ENCODE measurements at places on chromosomes 13 and 19.

DNA sequence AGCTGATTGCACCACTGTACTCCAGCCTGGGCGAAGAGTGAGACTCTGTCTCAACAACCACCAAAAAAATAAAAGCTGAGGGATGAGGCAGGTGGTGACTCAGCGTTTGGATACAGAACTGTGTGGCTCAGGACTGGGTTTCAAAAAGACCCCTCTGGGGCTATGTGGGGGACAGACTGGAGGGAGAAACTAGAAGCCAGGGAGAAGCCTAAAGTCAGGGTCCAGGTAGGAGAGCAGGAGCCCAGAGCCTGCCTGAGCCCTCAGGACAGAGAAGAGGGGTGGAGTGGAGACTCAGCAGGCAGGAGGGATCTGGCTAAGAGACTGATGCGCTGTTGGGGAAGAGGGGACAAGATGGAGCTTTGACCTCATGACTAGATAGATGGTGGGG lies 1.8 kb upstream of the CD37 start:
- DNase-seq: no peak

- no peak for DNase-seq
Measured at GRCh38 chr19:3669082-3669946, 31.0 kb downstream of the PIP5K1C start.

DNA sequence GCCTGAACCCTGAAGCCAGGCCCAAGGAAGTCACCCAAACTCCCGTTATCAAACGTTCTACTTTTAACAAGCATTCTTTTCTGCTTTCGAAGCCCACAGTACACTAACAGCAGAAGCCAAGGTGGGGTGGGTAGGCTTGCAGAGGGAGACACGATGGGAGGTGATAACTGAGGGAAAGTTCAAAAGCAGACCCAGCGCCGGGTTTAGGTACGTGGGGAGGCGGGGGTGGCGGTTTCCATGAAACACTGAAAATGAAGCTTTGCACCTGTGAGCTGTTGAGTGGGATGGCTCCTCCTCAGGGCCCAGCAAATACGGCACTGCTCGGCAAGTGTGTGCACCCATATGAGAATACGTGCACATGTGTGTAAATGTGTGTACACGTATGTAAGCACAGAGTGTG lies 49.8 kb downstream of the KLF2 start:
- DNase-seq: no peak

GRCh38 chr19:48628486-48629296 lies 8.5 kb downstream of the DBP start:
- DNase-seq: no peak

DNA sequence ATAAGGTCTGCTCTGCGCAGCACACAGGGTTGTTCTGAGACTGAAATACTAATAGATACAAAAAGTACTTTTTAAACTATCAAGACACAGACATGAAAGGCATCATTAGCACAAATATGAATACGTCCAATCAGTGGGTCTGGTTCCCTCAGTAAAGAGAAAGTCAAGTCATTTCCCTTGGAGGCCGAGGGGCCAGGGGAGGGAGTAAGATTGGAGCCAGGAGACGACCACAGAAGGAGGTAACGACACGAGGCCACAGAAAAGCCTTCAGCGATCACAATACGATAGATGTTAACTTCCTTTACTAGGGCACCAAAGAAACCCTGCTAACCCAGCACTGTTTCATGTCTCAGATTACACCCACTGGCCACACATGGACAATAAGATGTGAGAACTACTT lies 5.3 kb downstream of the CARS2 start:
- DNase-seq: no peak

GRCh38 chr13:30870049-30870884 lies 35.8 kb upstream of the MEDAG start:
- DNase-seq: no peak

GRCh38 chr13:39870197-39870747 lies 214.8 kb downstream of the COG6 start:
- DNase-seq: no peak

GRCh38 chr13:48477191-48477855 lies 55.6 kb downstream of the RCBTB2 start:
- DNase-seq: no peak

GRCh38 chr19:38197937-38198704 lies 25.9 kb downstream of the DPF1 start:
- no peak for DNase-seq

- no peak for DNase-seq
Measured at GRCh38 chr13:112973577-112973951, 4.5 kb downstream of the MCF2L start.

- peak; percentile 14 for DNase-seq
Measured at GRCh38 chr19:2385053-2385721, 25.1 kb downstream of the TMPRSS9 start.

DNA sequence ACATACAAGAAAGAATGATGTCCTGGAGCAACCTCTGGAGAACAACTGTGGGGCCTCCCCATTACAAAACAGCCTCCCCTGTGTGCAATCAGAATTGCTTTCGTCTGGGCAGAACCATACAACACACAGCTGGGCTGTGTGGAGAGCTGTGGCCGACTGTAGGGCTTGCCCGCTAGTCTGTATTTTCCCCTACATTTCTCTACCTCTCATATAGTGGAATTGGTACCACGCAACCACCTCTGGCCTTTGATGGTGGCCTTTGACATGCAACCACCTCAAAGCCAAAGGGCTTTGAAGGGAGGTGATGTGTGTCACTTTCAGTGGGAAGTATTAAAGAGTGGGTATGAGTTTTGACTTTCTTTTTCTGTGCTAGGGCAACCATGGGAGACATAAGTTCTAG lies 34.0 kb downstream of the GARRE1 start:
- no peak for DNase-seq

DNA sequence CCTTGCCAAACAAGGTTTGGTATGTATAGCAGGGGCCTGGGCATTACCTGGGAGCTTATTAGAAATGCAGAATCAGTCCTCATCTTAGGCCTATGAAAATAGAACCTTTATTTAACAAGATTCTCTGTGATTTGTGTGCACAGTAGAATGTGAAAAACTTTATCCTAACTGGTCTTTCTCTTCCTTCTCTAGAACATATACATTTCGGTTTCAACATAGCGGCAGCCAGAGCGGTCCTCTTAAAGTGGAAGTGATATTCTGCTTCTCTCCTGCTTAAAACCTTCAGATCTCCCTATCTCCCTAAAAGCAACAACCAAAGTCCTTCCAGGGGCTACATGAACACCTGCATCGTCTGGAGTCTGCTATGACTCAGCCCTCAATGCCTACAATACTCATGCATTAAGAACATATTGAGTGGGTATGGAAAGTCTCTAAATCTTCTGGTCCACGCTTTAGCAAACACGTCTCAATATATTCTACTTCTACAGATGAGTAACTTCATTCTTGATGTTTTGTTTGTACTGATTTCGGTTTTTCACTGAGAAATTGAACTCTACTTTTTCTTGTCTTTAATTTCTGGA lies 84.5 kb downstream of the SPRY2 start:
- DNase-seq: no peak

- DNase-seq: no peak
Measured at GRCh38 chr13:46578590-46578975, 25.6 kb downstream of the LRCH1 start.

DNA sequence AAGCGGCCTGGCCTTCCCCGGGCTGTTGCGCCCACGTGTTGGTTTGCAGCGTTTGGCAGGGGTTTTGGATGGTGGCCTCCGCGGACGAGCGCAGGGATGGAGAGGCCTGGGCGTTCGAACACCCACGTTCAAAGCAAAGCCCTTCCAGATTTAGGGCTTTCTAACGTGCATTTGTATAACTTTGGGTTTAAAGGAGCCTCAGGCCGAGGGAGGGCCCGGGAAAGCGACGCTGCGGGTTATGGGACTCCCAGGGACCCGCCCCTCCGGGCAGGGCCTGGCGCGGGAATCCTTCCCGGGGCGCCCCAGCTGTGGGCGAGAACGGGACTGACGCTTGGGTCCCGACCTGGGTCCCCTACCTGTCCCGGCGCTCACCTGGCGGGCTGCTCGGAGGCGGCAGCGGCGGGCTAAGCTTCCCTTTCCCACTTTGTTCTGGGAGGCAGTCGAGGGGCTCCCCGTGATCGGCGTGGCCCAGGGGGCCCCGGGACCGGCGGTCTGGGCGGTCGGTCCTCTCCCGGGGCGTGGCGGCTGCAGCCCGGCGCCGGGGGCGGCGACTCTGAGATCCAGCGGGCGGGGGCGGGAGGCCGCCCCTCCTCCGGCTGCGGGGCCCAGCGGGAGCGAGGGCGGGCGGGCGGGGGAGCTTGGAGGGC lies at the start of gene FBXO17:
Gene FBXO17, minus strand, starts transcription at position 529 of the 647 bp plus-strand sequence. CDS start 25,423 bp downstream, outside the sequence.
- DNase-seq: peak; percentile 47

DNA sequence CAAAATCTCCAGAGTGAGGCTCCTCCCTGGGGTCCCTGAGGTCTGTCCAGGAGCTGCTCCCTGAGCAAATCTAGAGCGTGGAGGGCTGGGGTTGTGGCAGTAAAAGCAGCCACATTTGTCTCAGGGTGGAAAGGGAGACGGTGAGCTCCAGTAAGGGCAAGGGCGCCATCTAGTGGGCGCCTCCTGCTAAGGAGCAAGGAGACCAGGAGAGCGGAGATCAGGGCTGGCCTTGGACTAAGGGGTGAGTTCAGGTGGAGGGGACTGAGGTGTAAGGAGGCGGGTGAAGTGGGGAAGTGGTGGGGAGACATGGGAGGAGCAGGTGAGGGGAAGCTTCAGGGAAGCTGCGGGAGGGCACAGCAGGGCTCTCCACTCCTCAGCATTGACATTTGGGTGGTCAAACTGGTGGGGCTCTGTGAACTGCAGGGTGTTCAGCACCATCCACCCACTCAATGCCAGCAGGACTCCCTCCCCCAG lies 5.3 kb upstream of the CEACAM21 start:
- peak; percentile 89 for DNase-seq

- DNase-seq: no peak
Measured at GRCh38 chr13:23966691-23967615, 69.7 kb upstream of the C1QTNF9B start.

GRCh38 chr19:41746593-41747227 lies 8.6 kb upstream of the CEACAM6 start:
- peak; percentile 57 for DNase-seq

DNA sequence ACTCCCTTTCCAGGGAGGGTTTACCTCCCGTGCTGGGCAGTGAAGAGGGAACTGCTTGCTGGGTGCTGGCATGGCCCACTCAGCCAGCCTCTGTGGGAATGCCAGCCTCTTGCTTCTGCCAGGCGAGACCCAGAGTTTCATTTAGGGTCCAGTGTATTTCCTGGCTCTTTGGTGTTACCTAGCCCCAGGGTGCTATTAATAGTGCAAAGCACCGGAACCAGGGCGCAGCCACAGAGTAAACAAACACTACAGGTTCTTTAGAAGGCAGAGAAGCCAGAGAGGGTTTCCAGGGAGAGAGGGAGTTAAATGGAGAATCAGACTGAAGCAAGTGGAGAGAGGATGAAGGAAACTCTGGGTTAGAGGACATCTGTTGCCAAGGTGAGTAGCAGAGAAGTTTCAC lies 74.9 kb upstream of the SPATA13 start:
- no peak for DNase-seq

DNA sequence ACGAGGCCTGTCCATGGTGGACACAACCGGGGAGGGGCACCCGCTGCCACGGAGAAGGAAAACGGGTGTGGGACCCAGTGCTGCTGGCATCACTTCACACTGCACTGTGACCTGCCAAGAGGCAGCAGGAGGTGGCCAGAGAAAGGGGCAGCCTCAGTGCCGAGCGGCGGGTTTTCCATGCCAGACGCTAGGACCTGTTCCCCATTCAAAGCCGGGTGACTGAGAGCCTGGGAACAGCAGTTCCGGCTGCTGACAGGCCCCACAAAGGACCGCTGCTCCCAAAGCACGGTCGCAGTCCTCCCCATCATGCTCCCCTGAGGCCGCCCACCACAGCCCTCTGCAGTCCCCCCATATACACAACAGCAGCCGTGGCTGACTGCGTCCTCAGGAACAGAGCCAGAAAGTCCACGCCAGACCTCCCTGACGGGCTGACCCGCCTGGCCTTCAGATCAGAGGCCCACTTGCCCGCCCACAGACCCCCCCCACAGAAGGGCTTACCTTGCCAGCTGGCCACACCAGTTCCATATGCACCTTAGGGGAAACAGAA lies 5.4 kb downstream of the AKAP8 start:
- no peak for DNase-seq

DNA sequence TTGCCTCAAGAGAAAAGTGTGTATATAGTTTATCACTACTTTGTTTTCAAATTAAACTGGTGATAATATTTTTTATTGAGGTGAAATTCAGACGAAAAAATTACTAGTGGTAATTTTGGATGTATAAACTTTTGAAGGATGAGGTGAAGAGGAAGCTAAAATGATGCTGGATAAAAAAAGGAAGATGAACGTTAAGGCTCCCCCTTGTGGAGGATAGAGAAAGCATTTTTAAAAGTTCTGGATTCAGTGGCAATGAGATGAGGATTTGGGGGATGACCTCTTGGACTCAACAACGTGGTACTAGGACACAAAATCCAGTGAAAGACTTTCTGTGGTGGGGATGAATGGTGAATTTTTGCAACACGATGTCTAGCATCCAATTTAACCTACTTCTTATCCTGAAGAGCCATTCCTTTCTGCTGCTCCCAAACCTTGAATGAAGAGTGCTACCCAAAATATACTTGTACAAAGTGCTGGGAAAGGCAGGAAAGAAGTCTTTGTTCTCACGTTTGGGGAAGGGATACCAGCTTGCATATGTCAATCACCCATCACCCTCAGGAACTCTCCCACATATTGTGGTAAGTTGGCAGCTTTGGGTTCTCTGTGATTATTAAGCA lies 7.3 kb upstream of the SIGLEC5 start:
- no peak for DNase-seq

DNA sequence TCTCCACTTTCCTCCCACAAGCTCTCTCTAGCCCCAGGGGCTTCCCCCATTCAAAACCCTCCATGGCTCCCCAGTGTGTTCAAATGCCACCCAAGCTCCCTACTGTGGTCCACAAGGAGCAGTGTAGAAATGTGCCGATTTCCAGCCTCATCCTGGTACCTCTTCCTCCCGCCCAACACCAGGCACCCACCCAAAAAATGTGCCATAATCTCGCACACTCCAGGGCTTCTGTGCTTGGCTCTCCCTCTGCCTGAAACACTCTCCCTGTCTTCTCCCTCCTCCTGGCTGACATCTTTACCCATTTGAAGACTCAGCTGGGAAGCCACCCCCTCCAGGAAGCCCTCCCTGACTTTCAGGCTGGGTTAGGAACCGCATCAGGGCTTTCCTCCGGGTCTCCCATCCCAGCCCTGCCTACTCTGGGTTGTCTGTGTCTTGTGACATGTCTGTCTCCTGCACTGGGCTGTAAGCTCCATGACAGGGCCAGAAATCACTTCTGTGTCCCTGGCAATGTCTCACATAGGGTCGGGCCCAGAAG lies 16.6 kb upstream of the MEIS3 start:
- DNase-seq: no peak

DNA sequence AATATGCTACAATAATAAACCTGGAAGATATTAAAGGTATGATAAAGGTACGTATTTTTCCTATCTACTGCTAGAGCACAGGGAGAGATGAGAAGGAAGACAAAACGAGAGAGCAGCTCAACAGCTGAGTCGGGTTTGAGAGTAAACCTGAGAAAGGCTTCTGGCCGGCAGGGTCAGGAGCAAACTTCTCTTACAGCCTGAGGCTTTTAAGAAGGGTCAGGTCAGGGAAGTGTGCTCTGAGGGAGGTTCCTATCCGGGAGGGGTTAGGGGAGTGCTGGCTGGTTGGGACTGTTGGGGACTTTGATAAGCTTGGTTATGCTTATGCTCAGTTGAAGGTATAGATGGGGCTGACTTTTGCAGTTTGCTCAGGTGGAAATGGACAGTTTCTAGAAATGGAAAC lies 77.7 kb upstream of the PRR20A start:
- no peak for DNase-seq

Measured in endothelial cell (in vitro differentiated cells).